ENCODE measurements at places on chromosomes 11 and 22. TPM values are rescaled to one million over a fixed set of nuclear protein-coding genes. Genes with fewer than 3 reads are reported as not detected.

DNA sequence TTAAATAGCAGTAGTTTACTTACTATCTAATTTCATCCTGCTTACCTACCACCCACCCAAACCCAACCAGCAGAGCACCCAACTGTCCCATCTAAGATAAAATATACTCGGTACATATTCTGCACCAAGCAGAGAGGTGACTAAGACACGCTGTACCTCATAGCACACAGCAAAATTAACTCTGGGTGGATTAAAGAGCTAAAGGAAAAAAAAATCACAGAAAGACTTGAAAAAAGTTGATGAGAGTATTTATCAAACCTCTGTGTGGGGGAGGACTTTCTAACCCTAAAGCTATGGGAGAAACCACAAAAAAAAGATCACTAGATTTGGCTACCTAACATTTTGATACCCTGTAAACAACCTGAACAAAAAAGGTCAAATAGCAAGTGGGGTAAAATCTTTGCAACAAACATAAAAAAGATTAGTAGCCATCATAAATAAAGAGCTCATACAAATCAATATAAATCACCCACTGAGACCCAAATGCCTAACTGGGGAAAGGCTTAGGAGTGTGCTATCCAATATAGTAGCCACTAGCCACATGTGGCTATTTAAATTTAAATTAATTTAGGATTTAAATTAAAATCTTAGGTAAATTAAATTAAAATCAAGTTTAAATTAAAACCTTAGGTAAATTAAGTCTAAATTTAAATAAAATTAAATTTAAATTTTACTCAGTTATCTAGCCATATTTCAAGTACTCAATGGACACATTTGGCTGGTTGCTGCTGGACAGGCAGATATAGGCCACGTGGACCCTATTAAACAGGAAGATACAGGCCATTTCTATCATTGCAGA, 25.6 kb upstream of the CD5 start:
- DNase-seq, result no peak

DNA sequence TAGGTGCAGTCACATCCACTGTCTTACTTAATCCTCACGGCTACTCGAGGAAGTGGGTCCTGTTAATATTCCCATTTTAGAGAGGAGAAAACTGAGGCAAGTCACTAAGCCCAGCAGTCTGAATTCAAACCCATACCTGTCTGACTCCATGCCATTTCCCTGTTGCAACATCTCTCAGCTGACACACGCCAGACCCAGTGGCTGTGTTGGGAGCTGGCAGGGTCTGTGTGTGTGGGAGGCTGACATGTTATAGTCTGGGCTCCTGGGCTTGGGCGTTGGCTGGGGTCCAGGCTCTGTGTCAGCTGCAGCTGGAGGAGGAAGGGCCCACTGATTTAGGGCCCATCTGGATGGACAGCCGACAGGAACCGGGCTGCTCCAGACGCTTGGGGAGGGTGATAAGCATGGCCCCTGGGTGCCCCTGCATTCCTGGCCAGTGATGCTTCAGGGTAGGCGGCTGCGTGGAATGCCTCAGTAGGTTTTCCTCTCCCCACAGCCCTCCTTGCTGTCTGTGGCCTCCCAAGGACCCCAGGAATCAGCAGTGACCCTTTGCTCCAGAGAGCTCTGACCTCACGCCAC, 562.5 kb downstream of the MN1 start:
- DNase-seq, result no peak

- no peak for DNase-seq
These were observed 43.3 kb downstream of the PARVA start for GRCh38 chr11:12420706-12421105.

DNA sequence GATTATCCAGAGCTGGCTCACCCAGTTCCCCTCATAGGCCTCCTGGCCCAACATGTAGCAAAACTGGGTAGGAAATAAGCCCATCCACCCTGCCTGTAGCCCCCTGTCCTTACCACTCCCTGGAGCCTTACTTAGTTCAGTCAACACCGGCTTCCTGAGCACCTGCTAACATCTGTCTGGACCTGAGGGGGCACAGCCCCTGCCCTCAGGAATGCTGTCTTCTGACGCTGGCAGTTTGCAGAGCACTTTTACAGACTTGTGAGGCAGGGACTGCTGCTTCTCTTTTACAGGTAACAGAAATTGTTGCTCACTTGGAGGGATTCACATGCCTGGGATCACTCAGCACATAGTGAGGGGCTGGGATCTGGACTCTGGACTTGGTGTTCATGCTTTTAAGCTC, 152.0 kb upstream of the TBCEL start:
- no peak for DNase-seq

- no peak for DNase-seq
These were observed 58.8 kb upstream of the RCN1 start for GRCh38 chr11:32032052-32032451.

DNA sequence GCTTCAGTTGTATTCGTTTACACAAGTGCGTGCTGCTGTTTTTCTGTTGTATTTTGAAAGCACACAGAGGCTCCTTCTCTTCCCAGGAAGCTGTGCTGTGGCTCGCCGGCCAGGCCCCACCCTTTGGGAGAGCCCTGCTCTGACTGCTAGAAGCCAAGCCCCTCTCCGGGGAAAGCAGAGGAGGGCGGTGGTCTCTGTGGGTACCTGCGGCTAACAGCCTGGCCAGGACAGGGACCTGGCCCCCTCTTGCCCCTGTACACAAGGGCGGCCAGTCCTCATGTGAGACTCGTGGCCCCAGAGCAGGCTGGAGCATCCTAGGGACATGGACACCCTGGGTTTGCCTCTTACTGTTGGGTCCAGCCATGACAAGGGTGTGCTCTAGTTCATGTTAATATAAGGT, 14.8 kb downstream of the MOB2 start:
- no peak for DNase-seq

GRCh38 chr11:27926981-27927481, 180.9 kb downstream of the KIF18A start:
- no peak for DNase-seq

DNA sequence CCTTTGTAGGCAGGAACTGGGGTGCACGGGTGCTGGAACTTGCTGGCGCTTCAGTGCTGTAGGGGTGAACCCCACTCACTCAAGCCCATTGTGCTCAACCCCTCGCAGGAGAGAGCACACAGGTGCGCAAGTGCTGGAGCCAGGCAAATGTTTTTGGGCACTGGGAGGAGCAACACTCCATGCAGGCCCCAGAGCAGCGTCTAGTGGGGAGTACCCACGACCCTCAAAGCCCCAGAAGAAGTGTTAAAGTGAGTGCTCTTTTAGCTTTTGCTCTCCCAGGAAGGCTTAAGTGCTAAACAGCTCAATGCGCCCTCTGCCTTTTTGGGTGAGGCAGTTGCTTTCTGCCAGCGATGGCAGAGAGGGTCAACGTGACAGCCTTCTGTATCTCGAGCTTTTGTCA, 282.2 kb upstream of the ARHGAP42 start:
- peak; percentile 45 for DNase-seq

B3GAT1 gene
- total RNA-seq, result 29.3 TPM

PLEKHB1 gene
- 34.0 TPM for total RNA-seq

MUC2 gene
- not detected for total RNA-seq

VWA5A gene
- 15.6 TPM for total RNA-seq
